Right ventricle myocardium inferior (tissue), 1 donor: ENCODE measurements at places on chromosomes 7 and 10. TPM values are rescaled to one million over a fixed set of nuclear protein-coding genes. Genes with fewer than 3 reads are reported as not detected.

- no peak for DNase-seq
Measured at GRCh38 chr7:94266238-94266644, 128.5 kb upstream of the COL1A2 start.

DNA sequence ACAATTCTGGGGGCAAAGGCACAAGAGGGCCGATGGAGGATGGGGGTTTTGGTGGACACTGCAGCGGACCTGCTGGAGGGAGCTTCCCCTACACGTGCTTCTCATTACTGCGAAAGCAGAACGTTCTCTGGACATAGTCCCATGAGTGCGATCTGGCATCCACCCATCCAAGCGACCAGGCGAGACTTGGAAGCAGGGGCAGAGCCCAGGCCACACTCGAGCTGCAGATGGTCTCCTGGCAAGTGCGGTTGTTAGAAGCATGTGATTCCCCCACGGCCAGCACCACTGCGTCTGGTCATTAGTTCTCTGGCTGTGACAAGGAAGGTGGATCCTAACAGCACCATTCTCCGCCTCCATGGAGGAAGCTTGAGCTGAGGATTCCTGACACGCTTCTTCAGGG, 118.4 kb upstream of the TCERG1L start:
- DNase-seq, result no peak

DNA sequence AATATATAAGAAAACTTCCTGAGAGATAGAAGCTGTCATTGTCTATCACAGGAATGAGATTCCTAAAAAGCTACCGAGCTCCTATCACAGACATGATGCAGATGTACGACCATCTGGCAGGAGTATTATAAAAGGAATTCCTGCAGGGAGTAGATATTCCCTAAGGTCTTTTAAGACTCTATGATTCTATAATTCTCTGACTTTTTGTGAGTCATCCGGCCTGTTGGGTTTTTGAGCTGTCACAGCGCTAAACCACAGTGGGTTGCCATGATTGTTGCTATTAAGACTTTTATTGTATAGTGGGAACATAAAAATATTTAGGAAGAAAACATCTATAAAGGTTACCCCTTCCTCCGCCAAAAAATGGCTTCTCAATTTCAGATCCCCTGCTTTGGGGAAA, 223.4 kb downstream of the BMPER start:
- DNase-seq, result no peak

Gene UCN3
- total RNA-seq, result not detected

Gene C10orf88
- total RNA-seq, result 4.1 TPM

Gene ELOVL3
- not detected for total RNA-seq

Gene KCNIP2
- 409 TPM for total RNA-seq

DNA sequence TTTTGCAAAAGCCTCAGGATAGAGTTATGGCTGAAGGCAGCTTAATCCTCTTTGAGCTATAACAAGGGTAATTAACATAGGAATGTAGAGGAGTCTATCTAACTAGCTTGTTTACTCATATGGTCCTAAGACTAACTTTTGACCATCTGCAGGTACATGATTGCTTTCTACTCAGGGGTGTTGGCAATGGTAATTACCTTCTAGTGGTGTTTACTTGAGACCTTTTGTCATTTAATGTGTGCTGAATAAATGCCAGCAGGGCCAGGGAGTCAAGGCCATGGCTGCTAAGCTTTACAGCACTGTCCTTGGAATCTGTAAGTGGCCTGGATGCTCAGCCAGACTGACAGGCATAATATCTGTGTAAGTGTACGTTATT, 1325.0 kb downstream of the XPNPEP1 start:
- DNase-seq, result no peak

Gene CYP26C1
- 0.05 TPM for total RNA-seq

DNA sequence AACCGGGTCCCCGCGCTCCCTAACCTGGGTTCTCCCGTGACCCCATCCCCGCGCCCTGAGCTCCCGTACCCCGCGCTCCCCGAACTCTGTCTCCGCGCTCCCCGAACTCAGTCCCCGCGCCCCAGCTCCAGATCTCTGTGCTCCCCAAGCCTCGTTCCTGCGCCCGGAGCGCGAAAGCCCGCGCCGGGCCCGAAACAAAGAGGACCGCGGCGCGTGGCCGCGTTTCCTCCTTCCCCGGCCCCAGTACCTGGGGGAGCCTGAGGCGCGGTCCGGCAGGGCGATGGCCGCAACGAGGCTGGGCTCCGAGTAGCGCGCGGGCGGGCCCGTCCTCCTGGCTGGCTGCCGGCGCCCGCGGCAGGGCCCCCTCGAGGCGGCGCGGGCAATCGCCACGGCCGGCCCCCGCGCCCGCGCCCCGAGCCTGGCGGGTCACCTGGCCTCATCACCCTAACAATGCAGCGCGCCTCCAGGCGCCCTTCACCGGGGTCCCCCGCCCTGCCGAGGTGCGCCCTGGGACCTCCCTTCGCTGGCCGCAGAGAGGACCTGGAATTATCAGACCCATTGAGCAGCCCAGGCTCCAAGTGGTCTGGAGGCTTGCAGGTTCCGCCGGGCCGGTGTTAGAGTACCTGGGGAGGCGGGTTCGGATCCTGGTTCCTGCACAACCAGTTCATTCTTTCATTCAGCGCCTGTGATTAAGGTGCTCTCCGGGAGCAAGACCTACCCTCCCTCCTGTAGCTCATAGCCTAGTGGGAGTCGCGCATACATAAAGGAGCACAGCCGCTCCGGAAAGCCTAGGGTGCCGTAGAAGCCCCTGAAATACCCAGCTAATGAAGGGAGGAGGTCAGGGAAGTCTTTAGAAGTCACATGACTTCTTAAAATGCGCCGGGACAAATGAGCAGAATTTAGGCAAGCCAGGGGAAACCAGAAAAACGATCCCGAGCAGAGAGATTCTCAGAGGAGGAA, at the start of gene TNS3:
Gene TNS3 (minus strand): TSS at position 308 of the 960 bp plus-strand sequence. CDS start 142,475 bp downstream, outside the sequence.
- peak; percentile 73 for DNase-seq

- no peak for DNase-seq
Measured at GRCh38 chr10:62039954-62040353, 138.5 kb downstream of the ARID5B start.

DNA sequence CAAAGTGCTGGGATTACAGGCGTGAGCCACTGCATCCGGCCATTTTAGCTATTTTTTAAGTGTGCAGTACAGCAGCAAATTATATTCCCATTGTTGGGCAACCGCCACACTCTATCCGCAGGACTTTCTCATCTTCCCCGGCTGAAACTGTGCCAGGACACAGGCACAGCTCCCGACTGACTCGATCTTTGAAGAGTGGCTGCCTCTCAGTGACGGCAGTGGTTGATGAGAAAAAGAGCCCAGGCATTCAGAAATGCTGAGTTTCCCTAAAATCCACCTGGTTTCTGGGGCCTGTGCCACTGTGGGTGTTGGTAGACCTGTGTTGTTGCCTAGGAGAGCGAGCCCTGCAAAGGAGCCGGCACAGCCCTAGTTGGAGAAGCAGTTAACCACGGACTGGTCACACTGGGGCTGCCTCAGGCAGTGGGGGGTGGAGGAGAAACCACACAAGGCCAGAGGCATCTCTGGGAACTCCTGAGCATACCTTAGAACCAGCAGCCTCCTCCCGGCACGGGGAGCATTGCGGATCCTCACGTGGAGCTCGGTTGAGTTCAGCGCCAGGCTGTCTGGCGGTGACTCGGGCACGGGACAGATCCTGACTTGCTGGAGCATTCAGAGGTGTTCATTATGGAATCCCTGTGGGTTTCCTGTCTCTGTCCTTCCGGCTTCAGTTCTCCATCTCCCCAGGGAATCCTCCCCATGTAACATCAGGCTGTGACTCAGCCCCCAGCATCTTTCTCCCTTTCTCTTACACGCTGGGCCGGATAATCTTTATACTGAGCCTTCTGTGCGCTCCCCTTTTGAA, 16.2 kb downstream of the PFKFB3 start:
- no peak for DNase-seq

Gene AGFG2
- 21.5 TPM for total RNA-seq

Gene MNX1
- not detected for total RNA-seq

- peak; percentile 74 for DNase-seq
Measured at GRCh38 chr10:77084431-77085144, 553.0 kb downstream of the KCNMA1 start.

GRCh38 chr10:75432176-75432575, 752 bp downstream of the LRMDA start:
- no peak for DNase-seq

Gene ZP3
- 0.46 TPM for total RNA-seq
